ENCODE measurements at places on chromosomes 12 and 14. TPM values are rescaled to one million over a fixed set of nuclear protein-coding genes. Genes with fewer than 3 reads are reported as not detected.

The TRPV4 gene
- total RNA-seq = 2.6 TPM

The ZFHX2 gene
- 0.14 TPM for total RNA-seq

The CORO1C gene
- total RNA-seq = 199 TPM

The BDKRB2 gene
- total RNA-seq = 38.6 TPM

The ETV6 gene
- total RNA-seq = 5.5 TPM

The HOXC6 gene
- total RNA-seq = 0.28 TPM

The MANSC4 gene
- total RNA-seq = not detected

The ZNF268 gene
- 25.3 TPM for total RNA-seq

The DCN gene
- 1,181 TPM for total RNA-seq

The ACVRL1 gene
- 19.8 TPM for total RNA-seq

The ISM2 gene
- 0.14 TPM for total RNA-seq

The TRHDE gene
- 3.5 TPM for total RNA-seq

The PPP4R4 gene
- 1.7 TPM for total RNA-seq

The FGF6 gene
- total RNA-seq = not detected

The TCL1B gene
- not detected for total RNA-seq

The SPTB gene
- total RNA-seq = 0.14 TPM

The MSI1 gene
- not detected for total RNA-seq

The SIX4 gene
- total RNA-seq = 7.8 TPM

The NRL gene
- 0.28 TPM for total RNA-seq

The CIROP gene
- under 0.01 TPM for total RNA-seq

The SLC10A1 gene
- total RNA-seq = not detected

The HOMEZ gene
- total RNA-seq = 6.1 TPM

The OTX2 gene
- total RNA-seq = not detected

The C14orf39 gene
- not detected for total RNA-seq

The PLEKHG3 gene
- total RNA-seq = 5.0 TPM

The PRDM4 gene
- total RNA-seq = 16.4 TPM

The PRIMA1 gene
- total RNA-seq = not detected

The EFCAB11 gene
- 5.5 TPM for total RNA-seq

The SERPINA9 gene
- not detected for total RNA-seq

The ARG2 gene
- 3.1 TPM for total RNA-seq

The IAPP gene
- not detected for total RNA-seq

The OR11G2 gene
- total RNA-seq = not detected

The TNS2 gene
- 23.2 TPM for total RNA-seq

The AQP2 gene
- total RNA-seq = not detected

The SOAT2 gene
- total RNA-seq = not detected

The KIAA0586 gene
- total RNA-seq = 10.7 TPM

The IL26 gene
- total RNA-seq = not detected

The KIF5A gene
- total RNA-seq = 0.09 TPM

The GLIPR1L1 gene
- total RNA-seq = not detected

The RNF41 gene
- total RNA-seq = 165 TPM

The LRRC10 gene
- not detected for total RNA-seq

The SYT1 gene
- 2.0 TPM for total RNA-seq

Data from smooth muscle cell of bladder (primary cell).